ENCODE measurements at places on chromosomes 5 and 9. TPM values are rescaled to one million over a fixed set of nuclear protein-coding genes. Genes with fewer than 3 reads are reported as not detected.

FGD3 gene
- 43.5 TPM for total RNA-seq

SPATA31A1 gene
- total RNA-seq = not detected

SLC25A25 gene
- 14.6 TPM for total RNA-seq

ARL10 gene
- total RNA-seq = 17.0 TPM

DNA sequence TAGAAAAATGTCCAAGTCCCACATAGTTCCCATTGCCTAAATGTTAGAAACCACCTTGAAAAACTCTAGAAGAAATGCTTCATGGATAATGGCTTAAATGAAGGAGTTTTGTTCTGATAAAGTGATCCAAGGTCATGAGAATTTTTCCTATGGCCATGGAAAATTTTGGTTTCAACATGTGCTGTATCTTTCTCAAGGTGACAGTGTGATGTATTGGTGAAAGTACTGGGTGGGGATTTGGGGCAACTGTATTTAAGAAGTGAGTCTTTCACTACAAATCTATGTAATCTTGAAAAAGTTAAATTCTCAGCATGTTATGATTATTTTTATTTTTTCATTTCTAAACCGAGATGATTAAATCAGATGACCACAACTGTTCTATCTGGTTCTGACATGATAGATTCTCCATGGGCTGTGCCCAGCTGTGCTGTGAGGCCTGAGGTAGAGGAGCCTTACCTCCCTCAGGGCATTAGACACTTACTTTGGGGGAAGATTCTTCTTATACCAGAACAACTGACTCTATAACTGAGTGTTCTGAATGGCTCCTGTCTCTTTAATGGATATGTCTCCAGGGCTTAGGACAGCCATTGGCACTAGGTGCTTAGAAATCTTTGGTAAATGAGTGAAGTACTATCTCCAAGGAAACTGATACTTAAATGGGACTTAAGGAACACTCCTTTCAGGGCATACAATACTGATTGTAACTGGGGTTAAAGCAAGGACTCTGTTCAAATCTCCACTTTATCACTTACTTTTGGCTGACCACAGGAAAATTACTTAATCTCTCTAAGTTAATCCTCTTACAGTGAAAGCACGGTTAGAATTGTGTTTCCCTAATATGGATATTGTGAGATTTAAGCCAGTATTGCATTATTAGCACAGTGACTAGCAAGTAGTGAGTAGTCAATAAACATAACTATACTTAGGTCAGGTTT is 397.4 kb upstream of the MEF2C start:
- no peak for DNase-seq
- H3K27ac ChIP-seq = no peak overlapping the region
- H3K4me1 ChIP-seq = peaks cover 4% of the 10 kb centered on the region
- no peaks in the 10 kb centered on the region for H3K36me3 ChIP-seq

GRCh38 chr5:172873513-172873912 is 39.5 kb downstream of the ERGIC1 start:
- H3K27ac ChIP-seq = no peak overlapping the region
- H3K36me3 ChIP-seq = no peaks in the 10 kb centered on the region
- no peaks in the 10 kb centered on the region for H3K27me3 ChIP-seq

DNA sequence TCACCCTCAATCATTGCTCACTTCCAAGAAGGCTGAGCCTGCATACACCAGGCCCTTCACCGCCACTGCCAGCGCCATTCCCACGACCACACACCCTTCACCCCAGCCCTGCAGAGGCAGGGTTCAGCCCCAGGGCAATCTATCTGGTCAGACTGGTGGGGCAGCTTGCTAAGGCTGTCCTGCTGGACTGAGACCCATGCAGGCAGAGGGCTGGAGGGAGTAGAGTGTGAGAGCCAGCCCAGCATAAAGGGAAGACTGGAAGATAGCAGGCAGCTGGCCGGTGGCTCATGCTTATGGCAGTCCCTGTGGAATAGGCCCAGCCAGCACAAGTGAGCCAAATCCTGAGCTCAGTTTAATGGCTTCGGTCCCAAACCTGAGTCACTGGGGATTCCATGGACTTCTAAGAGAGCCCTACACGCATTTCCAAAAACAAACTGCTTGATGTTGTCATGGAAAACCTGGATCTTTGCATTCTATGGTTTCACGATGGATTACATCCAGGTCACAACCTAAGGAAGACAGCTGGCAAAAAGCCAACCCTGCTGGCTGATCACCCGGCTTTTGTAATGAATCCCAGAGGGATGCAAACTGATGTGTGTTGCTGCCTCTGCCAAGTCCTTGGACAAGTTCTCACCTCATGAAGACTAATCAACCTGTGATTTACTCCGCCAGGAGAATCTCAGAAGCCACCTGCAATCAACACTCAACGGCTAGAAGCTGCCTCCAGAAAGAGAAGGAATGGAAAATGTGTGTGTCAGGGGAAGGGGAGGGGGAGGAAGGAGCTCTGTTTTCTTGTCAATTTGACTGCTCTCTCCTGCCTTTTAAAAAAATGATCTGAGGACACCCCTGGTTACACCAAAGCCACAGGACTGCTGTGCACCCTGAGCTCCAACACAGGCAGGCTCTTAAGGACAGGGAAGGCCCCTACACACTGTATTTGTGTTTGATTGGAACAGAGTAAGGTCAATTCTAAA is 143.6 kb downstream of the LHFPL2 start:
- H3K4me3 ChIP-seq = no peak overlapping the region
- H3K36me3 ChIP-seq = no peaks in the 10 kb centered on the region
- peaks cover 48% of the 10 kb centered on the region for H3K27me3 ChIP-seq
- no peak for DNase-seq

GRCh38 chr9:13550519-13550918 is 271.0 kb upstream of the MPDZ start:
- H3K4me3 ChIP-seq = no peak overlapping the region
- H3K4me1 ChIP-seq = no peaks in the 10 kb centered on the region
- no peak overlapping the region for H3K27ac ChIP-seq
- no peaks in the 10 kb centered on the region for H3K36me3 ChIP-seq

- H3K27me3 ChIP-seq = peaks cover 1% of the 10 kb centered on the region
- peaks cover 44% of the 10 kb centered on the region for H3K4me1 ChIP-seq
- DNase-seq = no peak
Observed at GRCh38 chr5:157610990-157611389, 35.4 kb upstream of the ADAM19 start.

- no peaks in the 10 kb centered on the region for H3K4me1 ChIP-seq
- H3K27me3 ChIP-seq = peaks cover 1% of the 10 kb centered on the region
- no peak overlapping the region for H3K27ac ChIP-seq
- H3K4me3 ChIP-seq = no peak overlapping the region
- DNase-seq = no peak
Observed at GRCh38 chr9:86763791-86764190, 183.5 kb downstream of the GAS1 start.

GRCh38 chr9:90795871-90796317 is 5.7 kb upstream of the SYK start:
- H3K4me1 ChIP-seq = peaks cover 2% of the 10 kb centered on the region
- no peaks in the 10 kb centered on the region for H3K36me3 ChIP-seq
- no peak for DNase-seq
- no peak overlapping the region for H3K27ac ChIP-seq
- H3K27me3 ChIP-seq = peaks cover 38% of the 10 kb centered on the region

DNA sequence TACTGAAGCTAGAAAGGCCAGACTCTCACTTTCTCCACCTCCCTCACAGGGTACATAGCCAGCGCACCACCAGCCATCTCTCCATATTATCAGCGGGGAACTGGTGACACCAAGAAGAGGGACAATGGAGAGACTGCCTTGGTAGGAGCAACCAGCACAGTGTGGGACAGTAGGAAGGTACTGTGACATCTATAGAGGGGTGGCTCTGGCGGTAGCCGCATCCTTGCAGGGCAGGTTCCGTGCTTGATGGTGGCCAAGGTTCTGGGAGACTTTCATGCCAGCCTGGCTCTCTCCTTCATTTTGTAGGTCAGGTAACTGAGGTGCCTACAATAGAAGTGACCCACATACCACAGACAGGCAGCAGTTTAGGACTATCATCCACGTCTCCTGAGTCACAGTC is 65.5 kb upstream of the SMIM23 start:
- DNase-seq = no peak
- no peak overlapping the region for H3K27ac ChIP-seq
- no peak overlapping the region for H3K4me3 ChIP-seq
- H3K36me3 ChIP-seq = no peaks in the 10 kb centered on the region

DNA sequence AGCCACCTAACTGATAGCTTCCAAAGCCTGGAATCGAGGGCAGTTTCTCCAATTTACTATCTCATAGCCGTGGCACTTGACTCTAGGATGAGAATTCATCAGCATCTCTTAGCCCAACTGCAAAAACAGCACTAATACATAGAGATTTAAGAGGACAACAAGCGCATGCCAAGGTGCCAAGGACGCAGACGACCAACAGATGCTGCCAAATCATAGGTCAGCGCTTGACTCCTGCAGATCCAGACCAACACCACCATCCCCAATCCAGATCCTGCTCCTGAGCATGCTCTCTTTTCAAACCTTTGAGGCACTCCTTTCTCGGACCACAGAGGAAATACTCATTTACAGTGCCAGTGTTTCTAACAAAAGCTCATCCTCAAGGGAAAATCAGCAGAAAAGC is 24.6 kb downstream of the NRG2 start:
- H3K27ac ChIP-seq = no peak overlapping the region
- H3K4me3 ChIP-seq = no peak overlapping the region
- H3K4me1 ChIP-seq = no peaks in the 10 kb centered on the region
- peaks cover 3% of the 10 kb centered on the region for H3K27me3 ChIP-seq
- DNase-seq = no peak
- no peaks in the 10 kb centered on the region for H3K36me3 ChIP-seq

- DNase-seq = no peak
- H3K4me3 ChIP-seq = no peak overlapping the region
- H3K4me1 ChIP-seq = no peaks in the 10 kb centered on the region
- no peaks in the 10 kb centered on the region for H3K27me3 ChIP-seq
- H3K36me3 ChIP-seq = no peaks in the 10 kb centered on the region
Observed at GRCh38 chr5:155113888-155114287, 100.3 kb downstream of the KIF4B start.

DNA sequence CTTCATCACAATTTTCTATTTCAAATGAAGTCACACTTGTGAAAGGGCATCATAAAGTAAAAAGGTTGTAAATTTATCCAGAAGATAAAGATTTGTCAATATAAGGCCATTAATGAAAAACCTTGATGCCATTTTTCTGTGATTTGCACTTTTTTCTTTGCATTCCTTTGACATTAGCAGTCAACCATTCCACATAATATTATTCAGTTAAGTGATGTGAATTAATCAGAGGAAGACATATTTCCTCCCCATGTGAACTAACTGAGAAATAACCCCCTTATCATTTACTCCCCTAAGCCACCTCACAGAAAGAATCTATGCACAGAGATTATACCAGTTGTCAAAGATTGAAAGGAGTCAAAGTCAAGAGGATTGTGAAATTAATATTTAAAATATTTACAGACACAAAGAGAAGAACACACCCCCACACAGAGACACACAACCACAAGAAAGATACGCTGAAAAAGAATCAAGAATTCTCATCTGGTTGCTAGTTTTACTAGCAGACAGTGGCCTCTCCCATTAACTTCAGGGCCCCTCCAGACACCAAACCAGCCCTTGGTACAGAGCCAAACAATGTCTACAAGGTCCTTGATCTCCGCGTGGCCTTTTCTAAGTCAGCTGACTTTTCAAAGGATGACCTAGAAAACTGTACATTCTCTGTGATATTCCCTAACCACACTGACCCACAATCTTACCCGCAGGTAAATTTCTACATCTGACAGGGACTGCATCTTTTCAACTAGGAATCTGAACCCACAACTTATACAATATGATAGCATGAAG is 29.5 kb downstream of the GNAQ start:
- H3K4me3 ChIP-seq = no peak overlapping the region
- DNase-seq = no peak
- peaks cover 50% of the 10 kb centered on the region for H3K4me1 ChIP-seq
- peaks cover 9% of the 10 kb centered on the region for H3K36me3 ChIP-seq
